ENCODE measurements at places on chromosomes 5 and 9.

GRCh38 chr5:176870110-176870591 is 29.0 kb downstream of the HK3 start:
- no peak for DNase-seq

DNA sequence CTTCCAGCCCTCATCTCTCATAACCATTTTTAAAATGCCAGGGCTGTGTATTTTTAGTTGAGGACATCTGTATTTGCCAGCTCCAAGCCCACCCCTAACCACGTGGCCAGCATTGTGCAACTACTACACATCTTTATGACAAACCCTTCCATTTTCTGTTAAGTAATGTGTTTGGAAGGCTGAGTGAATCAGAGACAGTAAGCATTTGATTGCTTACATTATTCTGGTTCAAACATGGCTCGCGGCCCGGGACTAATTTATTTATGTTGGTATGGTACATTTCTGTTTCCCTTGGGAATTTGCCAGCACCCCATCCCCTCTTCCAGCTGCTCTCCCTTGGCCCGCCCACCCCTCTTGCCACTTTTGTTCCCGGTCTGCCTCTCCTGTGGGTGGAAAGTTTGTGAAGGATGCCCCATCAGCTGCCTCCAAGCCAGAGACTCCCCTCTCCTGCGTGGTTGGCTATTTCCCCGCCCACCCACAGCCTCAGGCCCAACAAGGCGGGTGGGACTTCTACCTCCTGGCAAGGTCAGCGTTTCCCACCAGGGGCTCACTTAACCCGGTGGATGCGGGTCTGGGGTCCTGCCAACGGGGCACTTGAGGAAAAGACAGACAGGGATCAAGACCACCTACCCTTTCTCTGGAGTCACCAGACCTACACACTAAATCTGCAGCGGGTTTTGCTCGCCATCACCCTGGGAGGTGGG is 162.2 kb downstream of the HSD17B3 start:
- no peak for DNase-seq

GRCh38 chr9:34507556-34507955 is 15.2 kb downstream of the ENHO start:
- DNase-seq: no peak

GRCh38 chr5:147918899-147919298 is 12.6 kb upstream of the C5orf46 start:
- no peak for DNase-seq

GRCh38 chr5:108521841-108522506 is 140.1 kb upstream of the FBXL17 start:
- DNase-seq: no peak

DNA sequence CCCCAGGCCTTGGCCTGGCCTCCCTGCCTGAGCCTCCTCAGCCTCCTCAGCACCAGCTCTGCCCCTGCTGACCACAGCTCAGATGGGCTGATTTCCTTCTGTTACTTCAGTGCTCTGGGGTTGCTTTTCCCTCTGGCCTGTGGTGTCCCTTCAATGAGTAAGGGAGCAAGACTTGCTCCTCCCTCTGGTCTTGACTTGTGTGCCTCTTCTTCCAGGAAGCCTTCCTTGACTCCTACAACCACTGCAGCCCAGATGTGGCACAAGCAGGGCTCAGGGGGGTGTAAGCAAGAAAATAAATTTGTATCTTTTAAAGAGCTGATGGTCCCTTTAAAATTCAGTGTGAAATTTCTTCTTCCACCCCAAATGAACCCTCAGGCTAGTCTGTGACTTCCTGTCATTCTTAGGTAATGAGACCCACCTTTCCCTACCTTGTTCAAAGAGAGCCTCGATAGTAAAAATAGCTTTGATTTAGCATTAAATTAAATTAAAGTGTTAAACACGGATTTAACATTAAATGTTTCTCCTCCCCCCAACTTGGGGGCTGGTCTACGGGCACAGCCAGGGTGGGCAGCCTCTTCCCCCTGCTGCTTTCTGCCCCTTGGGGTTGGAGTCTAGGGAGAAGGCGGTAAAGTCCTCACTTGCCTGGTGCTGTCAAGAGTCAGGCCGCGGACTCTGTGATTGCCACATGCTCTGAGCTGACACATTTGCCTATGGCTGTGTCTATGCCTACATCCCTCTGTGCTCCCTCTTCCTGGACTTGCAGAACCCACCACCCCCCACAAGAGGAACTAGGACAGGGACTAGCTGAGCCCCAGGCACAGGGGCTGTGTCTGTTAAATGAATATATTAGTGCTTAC is 64.5 kb downstream of the OLFM1 start:
- no peak for DNase-seq

DNA sequence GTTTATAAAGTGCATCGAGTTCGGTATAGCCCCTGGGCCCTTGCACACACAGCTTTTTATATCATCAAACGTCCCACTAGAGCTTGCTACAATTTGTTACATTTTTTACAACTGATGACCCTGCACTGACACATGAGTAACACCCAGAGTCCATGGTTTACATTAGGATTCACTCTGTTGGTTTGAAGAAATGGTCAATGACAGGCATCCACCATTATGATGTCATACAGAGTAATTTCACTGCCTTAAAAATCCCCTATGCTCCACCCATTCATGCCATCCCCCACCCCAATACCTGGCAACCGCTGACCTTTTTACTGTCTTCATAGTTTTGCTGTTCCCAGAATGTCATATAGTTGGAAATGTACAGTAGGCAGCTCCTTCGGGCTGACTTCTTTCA is 130.2 kb downstream of the MED10 start:
- DNase-seq: no peak

GRCh38 chr5:60256546-60256945 is 363.0 kb upstream of the PDE4D start:
- no peak for DNase-seq

GRCh38 chr5:108707141-108707540 is 40.6 kb upstream of the FER start:
- DNase-seq: no peak

GRCh38 chr9:4334410-4334813 is 34.5 kb upstream of the GLIS3 start:
- DNase-seq: no peak

DNA sequence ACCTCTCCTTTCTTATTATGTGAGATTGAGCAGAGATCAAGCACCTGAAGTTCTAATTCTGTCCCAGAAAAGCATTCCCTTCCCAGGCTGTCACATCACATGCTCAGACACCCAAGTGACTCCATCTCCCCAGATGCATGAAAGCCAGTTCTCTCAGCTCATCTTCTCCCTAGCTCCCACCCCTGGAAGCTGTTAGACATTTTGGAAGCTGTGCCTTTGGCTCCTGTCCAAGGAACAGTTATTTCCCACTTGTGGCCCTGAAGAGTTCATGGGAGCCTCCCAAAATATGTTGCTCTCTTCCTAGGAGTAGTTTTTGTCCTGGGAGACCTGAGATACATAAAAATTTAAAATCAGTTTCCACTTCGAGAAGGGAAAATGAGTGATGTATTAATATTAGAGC is 161.4 kb upstream of the GAS1 start:
- no peak for DNase-seq

GRCh38 chr5:60340965-60341471 is 358.9 kb downstream of the DEPDC1B start:
- DNase-seq: no peak

GRCh38 chr9:107827884-107828283 is 338.3 kb upstream of the KLF4 start:
- DNase-seq: no peak

DNA sequence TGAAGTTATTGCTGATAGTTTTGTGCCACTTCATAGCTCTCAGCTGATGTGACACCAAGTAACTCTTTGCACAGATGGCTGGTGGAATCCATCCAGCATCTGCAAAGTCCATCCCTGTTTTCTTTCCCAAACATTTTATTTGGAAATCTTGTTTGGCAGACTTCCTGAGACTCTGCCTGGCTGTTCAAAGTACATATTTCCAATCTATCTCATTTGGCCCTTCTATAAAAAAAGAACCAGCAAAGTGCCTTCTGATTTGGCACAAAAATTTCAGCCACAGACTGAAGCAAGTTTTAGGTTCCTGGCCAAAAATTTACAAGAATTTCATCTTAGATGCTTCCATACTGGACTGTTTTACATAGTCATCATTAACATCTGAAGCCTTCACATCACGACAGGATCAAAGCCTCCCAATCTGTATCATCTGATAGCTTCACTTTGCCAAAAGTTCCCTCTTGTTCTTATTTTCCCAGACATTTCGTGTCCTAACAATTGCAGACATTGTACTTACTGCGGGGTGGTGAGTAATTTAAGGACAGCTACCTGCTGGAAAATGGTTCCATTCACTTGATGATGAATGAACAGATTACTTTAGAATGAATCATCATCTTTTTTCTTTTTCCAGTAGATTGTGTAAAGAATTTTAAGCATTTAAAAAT is 377.3 kb downstream of the KIAA0825 start:
- DNase-seq: no peak

DNA sequence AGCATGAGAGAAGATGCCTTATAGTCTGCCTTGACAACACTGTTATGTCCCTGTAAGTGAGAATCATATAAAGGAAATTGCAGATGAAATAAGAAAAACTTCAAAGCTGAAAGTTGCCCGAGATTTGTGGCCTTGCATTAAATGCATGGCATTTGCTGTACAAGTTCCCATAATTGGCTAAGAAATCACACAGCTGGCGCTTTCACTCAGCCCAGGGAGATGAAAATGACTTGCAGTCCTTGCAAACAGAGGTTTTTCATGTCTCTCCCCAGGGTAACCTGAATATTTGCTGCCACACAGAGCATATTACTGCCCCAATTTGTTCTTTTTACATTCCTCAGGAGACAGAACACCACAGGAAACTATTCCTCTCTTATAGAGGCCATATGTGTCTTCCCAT is 174.8 kb downstream of the FAM114A2 start:
- DNase-seq: no peak

DNA sequence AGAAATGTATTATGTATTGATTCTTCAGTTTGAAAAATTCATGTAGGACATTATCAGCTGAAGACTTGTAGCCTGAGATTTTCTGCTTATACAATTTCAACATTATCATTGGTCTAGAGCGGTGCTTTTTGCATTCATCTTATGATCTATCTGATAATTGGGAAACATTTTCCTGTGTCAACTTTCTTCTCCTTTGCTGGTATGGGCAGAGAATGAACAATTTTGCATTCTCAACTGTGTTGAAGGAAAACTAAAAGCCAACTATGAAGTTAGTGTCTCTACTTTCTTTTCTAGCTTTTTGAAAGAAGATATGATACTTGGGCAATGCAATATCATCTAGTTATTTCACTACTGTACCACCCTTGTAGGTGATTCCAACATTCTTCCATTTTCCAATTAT is 10.3 kb downstream of the ZFR start:
- no peak for DNase-seq

DNA sequence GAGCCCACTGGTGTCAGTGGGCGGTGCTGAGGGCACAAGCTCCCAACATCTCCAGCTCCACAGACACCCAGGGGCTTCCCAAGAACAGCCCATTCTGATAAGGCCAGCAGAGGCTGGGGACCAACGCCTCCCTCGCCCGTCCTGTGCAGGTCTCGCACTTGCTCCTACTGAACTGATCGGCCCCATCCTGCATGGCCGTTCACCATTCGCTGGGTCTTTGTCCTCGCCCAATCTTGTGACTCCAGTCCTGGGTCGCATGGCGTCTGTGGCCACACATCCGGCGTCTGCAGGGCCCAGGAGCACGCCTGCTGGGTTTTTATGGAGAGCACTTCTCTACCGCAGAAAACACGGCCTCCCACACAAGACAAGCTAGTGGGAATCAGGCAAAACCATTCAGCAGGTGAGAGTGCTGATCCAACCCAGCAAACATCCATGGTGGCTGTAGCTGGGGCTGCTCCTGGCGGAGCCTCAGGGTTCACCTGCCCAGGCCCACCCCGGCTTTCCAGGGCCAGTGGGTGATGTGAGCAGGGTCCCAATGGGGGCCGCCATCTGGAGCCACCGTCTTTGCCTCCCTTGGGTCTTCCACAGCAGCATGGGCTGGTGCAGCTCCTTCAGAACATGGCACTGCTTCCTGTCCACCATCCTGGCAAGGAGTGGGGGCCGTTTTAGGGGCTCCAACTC is 7.4 kb downstream of the LRRC14B start:
- no peak for DNase-seq

DNA sequence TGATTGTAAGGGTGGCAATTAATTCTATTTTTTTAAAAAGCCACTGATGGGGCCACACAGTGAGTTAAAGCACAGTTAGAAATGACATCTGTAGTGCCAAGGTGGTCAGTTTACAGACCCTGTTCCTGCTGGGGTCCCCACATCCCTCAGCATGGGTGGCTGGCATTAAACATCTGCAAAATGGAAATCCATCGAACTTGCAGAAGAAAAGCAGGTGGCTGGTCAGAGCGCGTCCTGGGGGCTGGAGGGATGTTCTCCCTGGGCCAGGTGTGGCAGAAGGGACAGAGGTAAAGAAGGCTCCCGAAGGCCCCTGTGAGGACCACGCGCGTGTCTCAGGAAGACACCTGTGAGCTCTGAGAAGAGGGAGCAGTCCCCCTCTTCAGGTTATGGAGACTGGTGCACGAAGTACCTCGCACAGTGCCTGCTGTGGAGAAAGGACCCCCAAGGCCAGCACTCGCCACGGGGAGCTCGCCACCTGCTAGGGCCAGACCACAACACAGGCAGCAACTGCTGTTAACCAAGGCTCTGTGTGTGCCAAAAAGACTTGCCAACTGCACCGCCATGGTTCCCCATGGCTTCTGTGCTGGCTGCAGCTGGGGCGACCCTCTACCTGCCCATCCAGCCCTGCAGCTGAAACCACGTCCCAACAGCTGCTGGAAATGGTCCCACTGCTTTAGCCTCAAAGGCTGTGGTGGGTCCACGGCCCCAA is 65.2 kb downstream of the RASGEF1C start:
- DNase-seq: no peak

- DNase-seq: no peak
Observed at GRCh38 chr5:73625372-73625943, 538 bp upstream of the ARHGEF28 start.

GRCh38 chr9:9299134-9299533 is 1313.7 kb downstream of the PTPRD start:
- DNase-seq: no peak

DNA sequence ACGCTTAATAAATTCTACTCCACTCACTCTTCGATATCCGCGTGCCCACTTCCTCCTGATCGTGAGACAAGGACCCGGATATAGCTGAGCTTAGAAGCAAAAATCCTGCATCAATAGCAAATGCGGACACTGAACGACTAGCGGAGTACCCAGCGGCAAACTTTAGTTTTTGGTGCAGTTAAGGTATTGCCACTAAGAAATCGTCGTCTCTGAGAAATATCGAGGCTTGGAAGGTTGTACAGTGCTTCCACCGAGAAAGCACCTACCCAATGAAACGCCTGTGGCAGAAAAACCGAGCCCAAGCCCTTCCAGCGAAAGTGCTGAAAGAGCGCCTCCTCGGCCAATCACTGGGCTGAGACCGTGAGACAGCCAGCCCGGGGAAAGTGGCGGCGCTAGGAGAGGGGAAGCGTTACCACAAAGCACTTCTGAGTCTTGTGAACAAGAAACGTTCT is 32.2 kb downstream of the ANXA2R start:
- peak; percentile 24 for DNase-seq

- no peak for DNase-seq
Observed at GRCh38 chr5:172109749-172110148, 78.3 kb downstream of the STK10 start.
